ENCODE measurements at places on chromosomes 11 and 22.

GRCh38 chr22:29211066-29211465, 5.4 kb downstream of the EMID1 start:
- DNase-seq = no peak

- DNase-seq = no peak
These were observed 845 bp downstream of the MPPED2 start for GRCh38 chr11:30585125-30585891.

DNA sequence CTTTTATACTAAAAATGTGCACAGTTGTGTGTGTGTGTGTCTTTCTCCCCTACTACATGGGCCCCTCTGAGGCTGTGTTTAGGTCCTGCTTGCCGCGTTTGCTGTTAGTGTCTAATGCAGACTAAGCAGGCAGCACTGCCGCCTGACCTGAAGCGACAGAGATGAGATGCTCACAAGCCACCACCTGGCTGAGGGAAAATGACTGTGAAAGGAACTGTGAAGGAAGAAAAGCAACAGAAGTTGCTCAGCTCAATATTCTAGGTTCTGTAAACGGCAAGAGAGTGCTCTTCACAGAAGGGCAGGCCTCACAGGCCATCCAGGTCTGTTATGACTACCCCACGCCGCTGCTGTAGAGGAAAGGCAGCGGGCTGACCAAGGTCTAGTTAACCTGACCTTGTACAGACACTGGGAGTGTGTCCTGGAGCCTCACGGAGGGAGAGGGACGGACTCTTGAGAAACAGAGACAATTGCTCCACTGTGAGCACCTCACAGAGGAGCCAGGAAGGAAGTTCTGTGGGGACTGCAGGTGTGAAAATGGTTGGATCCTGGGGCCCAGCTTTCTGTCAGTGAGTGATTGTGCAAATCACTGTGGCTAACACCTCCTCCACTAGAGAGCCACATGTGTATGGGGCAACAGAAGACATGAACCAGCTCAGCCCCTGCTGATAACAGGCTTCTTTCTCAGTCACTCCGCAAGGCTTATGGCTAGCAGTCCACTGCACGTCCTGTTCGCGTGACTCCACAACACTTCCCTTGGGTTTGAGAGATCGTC, 31.3 kb upstream of the YPEL1 start:
- peak; percentile 60 for DNase-seq

GRCh38 chr11:102882389-102883024, 7.7 kb upstream of the MMP12 start:
- no peak for DNase-seq

GRCh38 chr11:43358279-43358800, 380 bp upstream of the TTC17 start:
- no peak for DNase-seq

- no peak for DNase-seq
These were observed 6.6 kb downstream of the CERK start for GRCh38 chr22:46731246-46732040.

DNA sequence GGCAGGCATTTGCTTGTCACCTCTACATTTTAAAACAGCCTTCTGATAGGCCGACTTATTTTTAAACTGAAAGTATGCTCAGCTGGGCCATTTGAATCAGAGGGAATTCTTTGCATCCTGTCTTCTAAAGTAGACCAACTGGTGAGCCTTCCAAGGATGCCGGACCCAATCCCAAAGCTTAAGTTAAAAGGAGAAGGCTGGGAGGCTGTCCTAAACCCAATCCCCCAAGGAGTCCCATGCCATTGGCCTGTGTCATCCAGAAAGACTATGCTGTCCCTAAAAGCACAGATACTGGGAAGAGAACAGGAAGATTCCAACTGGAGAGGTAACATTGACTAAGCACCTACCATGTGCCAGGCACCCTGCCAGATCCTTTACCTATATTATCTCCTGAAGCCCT, 18.0 kb downstream of the TENM4 start:
- no peak for DNase-seq

DNA sequence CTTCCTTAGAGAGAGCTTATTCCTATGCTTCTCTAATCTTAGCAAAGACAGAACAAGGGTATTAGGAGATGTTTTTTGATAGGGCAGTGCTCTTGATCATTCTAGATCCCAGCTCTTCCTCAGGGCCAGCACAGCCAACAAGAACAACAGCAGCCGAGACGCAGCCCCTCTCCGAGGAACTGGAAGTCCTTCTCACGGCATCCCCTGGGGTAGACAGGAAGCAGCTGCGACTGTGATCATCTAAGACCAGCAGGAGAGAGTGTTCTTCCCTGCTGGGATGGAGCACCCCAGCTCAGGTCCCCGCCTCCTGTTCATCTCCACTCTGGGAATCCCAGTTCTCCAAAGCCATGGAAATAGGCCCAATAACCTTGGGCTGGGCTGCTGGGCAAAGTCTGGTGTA, 29.6 kb downstream of the IRAG1 start:
- no peak for DNase-seq

GRCh38 chr11:13043912-13044628, 35.0 kb downstream of the RASSF10 start:
- DNase-seq = no peak

DNA sequence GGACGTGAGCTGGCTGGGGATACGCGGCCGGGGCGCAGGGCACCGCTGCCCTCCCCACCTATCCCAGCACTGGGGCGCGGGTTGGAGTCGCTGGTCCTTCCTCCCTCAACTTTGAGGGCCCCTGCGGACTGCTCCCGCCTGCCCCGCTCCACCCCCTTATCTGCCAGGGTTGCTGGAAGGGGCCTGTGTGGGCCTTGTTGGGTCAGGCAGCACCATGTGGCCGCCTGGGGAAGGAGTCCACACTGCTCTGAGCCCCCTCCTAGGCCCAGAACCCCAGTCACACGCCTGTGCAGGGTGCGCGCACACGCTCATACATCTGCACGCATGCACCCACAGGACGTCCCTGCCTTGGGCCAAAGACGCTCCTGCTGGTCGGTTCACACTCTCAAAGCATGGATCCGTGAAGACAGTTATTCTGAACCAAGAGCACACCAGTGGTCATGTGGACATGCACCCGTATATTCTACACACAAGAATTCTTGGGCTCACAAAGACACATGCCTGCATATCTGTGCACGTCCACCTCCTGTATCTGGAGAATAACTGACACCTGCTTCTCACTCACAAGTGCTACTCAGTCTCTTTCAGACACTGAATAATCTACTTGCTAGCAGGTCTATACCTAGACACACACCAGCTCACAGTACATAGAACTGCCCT, 710 bp downstream of the TUB start:
- DNase-seq = no peak

DNA sequence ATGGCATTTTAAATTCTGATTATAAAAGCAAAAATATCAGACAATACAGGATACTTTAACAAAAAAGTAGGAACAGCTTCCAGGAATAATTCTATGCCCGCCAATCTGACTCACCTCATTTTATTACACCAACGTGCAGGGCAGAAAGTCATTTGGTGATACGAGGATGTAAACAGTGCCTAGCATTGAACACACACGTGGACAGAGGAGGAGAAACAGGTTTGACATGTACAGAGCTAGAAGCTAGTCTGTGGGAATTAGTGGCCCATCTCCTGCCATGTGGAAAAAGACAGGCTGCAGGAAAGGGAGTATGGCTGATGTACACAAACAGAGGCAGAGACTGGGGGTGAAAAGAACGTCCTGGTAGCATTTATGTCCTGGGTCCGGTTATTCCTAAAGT, 9.0 kb upstream of the SPINDOC start:
- no peak for DNase-seq

- no peak for DNase-seq
These were observed 44.5 kb downstream of the RTL6 start for GRCh38 chr22:44453441-44454112.

DNA sequence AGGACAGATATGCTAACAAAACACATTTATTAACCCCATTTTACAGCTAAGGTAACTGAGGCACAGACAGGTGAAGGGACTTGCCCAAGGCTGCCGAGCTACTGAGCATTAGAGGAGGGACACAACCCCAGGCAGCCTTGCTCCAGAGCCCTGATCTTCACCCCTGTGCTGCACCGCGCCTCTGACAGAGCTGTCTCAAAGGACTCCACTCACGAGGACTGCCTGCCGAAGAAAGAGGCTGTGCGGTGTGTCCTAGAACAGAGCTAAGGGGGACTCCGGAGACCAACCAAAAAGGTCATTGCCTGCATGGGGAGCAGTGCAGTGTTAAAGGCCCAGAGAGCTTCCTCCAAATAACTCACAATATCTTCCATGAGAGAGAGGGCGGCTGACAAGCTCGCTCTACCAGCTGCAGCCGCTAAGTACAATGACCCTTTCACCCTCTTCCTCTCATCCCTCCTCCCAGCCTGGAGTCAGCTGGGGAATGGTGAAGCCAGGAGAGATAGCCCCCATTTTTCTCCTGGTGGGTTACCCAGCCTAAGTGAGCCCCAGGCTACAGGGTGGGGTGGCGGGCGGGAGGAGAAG, 119.2 kb downstream of the DSCAML1 start:
- no peak for DNase-seq

DNA sequence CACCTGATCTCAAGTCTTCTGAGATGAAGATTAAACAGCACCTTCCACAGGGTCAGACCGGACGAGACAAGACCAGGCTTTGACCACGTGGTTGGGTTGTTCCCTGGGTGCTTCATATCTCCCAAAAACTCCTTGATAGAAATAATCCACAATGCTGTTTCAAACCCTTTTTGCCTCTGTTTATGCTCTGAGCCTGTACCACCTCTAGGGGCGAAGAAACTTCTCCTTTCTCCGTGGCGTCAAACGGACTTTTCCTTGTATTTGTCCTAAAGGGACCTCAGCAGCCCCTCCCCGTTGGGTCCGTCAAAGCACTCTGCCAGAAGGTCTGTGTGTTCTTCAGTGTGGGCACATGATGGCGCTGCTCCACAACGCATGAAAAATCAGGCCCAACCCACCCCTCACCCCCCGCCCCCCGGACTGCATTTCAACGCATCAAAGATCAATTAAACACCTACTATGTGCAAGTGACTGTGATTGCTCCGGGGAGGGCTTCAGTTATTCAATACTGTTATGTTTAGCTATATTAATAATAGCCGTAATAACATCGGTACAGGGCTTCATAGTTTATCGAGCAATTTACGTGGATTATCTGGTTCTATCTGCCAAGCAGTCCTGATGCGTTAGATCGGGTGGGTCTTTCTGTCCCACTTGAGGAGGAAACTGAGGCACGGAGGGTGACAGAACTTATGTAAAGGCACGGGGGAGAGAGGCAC, 17.3 kb upstream of the EIF3D start:
- no peak for DNase-seq

- no peak for DNase-seq
These were observed 58.6 kb downstream of the DSCAML1 start for GRCh38 chr11:117738246-117738957.

DNA sequence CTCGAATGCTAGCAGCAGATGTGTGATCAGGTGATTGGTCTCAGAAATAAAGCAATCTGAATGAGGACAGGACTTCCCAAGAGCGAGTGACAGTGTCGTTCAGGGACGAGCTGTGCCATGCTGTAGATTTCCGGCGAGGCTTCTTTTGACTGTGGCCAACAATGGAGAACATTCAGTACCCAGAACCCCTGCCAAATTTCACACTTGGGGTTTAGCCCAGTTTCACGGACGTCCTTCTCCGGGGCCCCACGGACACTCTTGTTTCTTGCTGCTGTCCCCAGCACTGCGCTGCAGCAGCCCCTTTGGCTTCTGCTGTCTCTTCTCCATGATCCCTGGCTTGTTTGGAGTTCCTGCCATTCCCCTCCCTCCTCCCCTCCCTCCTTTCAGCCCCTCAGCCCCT, 115.1 kb upstream of the GRAMD1B start:
- DNase-seq = no peak

GRCh38 chr11:11963842-11964773, 44.3 kb downstream of the DKK3 start:
- DNase-seq = no peak

- no peak for DNase-seq
These were observed 10.9 kb upstream of the ADSL start for GRCh38 chr22:40335358-40335757.

- no peak for DNase-seq
These were observed 13.0 kb upstream of the UPK3A start for GRCh38 chr22:45271667-45272201.

DNA sequence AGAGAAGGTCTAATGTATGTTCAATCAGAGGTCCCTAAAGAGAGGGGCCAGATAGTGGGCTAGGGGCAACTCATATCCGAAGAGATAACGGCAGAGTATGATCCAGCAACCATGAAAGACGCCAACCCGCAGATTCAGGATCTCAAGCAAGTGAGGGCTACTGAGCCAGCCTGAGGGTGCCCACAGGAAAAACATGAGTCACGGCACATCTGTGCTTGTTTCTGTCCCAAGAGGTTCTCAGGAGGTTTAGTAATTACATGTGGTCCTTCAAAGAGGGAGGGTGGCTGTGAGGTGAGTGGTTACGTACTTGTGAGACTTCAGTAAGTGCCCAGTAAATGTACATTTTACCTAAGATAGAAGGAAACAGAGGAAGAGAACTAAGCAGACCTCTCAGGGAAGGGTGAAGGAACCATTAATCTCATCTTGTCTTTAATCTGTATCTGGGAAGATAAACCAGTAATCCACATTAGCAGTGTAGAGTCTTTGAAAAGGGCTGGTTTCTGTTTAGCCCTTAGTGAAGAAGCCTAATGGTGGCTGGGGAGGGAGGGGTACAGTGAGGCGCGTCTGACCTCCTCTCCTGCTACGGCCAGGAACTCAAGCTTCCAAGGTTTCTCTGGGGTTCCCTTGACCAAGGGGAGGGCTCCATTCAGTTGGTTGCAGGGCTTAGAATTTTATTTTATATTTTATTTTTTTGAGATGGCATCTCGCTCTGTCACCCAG, 10.2 kb downstream of the SIRT3 start:
- no peak for DNase-seq

DNA sequence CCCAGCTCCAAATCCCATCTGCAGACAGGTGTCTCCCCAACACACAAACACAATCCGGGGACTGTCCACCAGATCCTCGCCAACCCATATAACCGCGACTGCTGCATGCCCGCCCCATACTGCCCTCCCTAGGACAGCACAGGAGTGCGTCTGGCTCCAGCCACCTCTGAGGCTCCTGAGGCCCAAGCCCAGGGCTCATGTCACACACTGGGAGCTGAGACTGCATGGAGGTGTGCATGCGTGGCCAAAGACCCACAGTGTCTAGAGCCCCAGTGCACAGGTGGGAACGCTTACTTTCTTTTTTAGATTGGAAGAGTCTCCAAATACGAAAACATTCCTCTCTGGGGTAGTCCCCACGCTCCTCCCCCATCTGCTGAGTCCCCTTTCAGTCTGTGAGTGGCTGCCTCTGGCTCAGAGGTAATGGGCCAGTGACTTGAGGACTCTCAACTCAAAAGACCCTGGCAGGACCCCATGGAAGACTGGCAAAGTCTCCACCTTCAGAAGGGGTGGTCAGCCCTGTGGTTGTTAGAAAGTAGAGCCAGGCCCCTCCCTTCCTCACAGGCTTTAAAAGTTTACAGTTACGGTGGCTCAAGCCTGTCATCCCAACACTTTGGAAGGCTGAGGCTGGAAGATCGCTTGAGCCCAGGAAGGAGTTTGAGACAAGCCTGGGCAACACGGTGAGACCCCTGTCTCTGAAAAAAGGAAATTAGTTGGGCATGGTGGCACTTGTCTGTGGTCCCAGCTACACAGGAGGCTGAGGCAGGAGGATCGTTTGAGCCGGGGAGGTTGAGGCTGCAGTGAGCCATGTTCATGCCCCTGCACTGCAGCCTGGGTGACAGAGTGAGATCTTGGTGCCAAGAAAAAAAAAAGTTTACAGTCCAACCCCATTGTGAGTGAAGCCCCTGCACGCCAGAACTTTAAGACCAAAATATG, 2.3 kb downstream of the CBX7 start:
- no peak for DNase-seq

- DNase-seq = peak; percentile 94
These were observed 929 bp upstream of the RHOG start for GRCh38 chr11:3841426-3842350.

- DNase-seq = no peak
These were observed 576.5 kb upstream of the CCDC90B start for GRCh38 chr11:83862691-83863090.

- DNase-seq = no peak
These were observed 35.5 kb downstream of the FZD4 start for GRCh38 chr11:86919557-86920210.

Measured in stimulated activated CD8-positive, alpha-beta memory T cell treated with anti-CD3 and anti-CD28 coated beads, Interleukin-7, amount 100 ng/mL, for 48 hours (primary cell).